ENCODE measurements at places on chromosomes 5 and 9.
A peak's percentile ranks its signal among the peaks of the same experiment; 100 is the strongest.

- no peak for DNase-seq
Observed at GRCh38 chr5:174315871-174316270, 270.4 kb downstream of the NSG2 start.

GRCh38 chr9:132752877-132753592 lies 82.8 kb downstream of the GTF3C4 start:
- DNase-seq: no peak

DNA sequence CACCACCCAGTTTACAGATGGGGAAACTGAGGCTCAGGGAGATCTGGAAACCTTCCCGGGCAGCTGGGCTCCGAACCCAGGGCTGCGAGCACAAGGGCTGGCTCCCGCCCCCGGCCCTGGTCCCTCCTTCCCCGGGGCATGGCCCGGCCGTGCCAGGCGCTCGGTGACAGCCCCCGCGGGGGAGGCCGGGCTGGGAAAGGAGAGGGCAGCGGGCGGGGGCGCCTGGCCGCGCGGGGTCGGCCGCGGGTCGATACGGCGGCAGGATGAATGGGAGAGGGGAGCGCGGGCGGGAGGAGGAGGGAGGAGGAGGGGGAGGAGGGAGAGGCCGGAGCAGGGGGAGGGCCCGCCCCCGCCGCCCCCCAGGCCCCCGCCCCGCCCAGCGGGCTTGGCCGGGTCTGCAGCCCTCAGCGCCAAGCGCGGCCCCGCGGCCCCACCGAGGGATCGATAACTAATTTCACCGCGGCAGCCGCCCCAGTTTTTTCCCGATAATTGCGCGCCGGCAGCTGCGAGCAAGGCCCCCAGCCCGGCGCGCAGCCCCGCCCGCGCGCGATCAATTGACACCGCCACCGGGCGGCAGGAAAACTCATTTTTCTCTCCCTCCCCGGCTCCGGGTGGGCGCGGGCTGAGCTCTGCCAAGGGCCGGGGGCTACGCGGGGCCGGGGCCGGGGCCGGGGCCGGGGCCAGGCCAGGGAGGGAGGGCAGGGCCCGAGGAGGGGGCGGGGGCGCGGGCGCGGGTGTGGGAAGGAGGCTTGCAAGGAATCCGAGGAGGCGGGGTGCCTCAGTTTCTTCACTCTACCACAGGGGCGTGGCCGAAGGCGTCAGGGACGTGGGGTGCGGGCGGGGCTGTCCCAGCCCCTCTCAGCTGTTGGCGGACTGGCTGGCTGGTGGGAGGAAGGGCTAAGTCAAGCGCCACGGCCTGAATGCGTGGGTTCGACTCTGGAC lies 52.1 kb downstream of the C9orf50 start:
- peak; percentile 48 for DNase-seq

GRCh38 chr9:134682026-134682425 lies 40.4 kb downstream of the COL5A1 start:
- no peak for DNase-seq

DNA sequence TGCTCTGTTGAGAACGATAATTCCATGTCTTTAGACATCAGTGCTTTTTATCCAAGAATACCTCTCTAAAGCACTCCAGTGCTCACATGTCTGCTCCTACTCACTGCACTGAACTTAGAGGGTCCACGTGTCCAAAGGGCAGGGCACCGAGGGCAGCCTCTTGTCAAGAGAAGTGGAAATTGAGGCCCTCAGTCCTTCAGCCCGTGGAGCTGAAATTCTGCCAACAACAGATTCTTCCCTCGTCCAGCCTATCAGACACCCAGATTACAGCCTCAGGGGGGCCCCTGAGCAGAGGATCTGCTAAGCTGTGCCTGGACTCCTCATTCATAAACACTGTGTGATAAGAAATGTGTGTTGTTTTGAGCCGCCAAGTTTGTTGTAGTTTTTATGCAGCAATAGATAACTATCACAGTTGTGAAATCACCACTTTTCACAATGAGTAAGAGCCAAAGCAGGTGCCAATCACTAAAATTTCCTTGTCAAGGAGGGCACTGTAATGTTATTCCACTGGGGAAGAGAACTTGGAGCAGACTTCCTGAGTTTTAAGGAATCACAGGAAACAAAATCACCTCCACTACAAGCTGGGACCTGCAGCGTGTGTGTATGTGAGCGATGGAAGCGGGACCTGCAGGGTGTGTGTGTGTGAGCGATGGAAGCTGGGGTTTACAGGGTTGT lies 58.8 kb upstream of the IGFBPL1 start:
- DNase-seq: no peak
